ENCODE measurements at places on chromosomes 13 and 19.
A peak's percentile ranks its signal among the peaks of the same experiment; 100 is the strongest.

DNA sequence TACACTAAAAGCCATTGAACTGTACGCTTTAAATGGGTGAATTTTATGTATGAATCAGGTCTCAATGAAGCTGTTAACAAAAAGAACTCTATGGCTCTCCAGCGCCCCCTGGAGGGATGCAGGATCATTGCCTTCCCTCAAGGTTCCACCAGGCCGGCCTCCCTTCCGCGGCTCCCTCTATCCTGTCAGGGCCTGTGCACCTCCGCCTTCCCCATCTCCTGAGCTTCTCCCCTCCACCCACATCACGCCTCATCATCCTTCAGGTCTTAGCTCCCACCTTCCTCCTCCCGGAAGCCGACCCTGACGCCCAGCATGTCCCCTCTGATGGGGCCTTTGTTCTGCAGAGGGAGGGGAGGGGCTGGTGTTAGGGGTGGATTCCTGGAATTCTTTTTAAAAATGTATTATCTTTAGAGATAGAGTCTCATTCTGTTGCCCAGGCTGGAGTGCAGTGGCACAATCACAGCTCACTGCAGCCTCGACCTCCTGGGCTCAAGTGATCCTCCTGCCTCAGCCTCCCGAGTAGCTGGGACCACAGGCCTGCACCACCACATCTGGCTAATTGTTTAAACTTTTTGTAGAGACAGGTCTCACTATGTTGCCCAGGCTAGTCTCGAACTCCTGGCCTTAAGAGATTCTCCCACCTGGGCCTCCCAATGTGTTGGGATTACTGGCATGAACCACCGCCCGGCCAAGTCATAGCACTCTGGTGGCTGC, 27.7 kb downstream of the MEIS3 start:
- peak; percentile 81 for DNase-seq

GRCh38 chr13:112742583-112742982, 52.7 kb downstream of the ATP11A start:
- DNase-seq: no peak

- DNase-seq: no peak
Observed at GRCh38 chr13:72963762-72964161, 95.0 kb upstream of the KLF5 start.

- peak; percentile 48 for DNase-seq
Observed at GRCh38 chr19:53192771-53193534, at the start of gene ZNF665. TSS of gene ZNF665 (minus strand) at chr19:53193358. CDS start at chr19:53182898, 10,460 bp downstream.

DNA sequence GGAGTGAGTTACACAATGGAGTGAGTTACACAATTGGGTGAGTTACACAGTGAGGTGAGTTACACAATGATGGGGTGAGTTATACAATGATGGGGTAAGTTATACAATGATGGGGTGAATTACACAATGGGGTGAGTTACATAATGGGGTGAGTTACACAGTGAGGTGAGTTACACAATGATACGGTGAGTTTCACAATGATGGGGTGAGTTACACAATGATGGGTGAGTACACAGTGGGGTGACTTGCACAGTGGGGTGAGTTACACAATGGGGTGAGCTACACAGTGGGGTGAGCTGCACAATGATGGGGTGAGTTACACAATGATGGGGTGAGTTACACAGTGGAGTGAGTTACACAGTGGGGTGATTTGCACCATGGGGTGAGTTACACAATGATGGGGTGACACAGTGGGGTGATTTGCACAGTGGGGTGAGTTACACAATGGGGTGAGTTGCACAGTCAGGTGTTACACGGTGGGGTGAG, 52.5 kb upstream of the GAS6 start:
- no peak for DNase-seq

DNA sequence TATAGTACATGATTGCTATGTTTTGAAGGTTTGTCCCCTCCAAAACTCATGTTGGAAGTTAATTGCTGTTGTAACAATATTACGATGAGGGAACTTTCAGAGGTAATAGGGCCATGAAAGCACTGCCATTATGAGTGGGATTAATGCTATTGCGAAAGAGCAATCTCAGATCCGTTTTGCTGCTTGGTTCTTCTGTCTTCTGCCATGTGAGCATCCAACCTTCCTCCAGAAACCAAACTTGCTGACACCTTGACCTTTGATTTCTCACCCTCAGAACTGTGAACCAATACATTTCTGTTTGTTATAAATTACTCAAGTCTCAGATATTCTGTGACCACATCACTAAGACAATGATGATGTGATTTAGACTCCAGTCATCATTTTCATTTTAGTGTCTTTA, 2590.9 kb downstream of the PCDH9 start:
- DNase-seq: no peak
